GM13976 (cell line): ENCODE measurements at places on chromosomes 12 and 14.

DNA sequence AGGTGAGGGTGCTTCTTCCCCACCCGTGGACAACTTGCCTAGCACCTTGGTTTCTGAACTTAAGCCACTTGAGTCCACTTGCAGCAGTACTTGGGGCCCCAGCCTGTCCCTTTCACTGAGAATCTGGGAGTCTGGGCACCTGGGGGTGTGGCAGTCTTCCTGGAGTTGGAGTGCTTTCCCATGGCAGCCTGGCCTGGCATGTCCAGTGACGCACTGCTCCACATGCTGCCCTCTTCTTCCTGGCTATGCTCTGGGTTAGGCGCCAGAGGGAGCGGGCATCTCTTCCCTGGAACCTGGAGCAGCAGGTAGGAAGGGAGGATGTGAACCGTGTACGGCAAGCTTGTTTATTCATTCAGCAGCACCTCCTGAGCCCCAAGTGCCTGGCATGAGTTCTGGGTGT lies 76.4 kb downstream of the PAPOLA start:
- DNase-seq: no peak

GRCh38 chr12:105419606-105420005 lies 89.1 kb downstream of the C12orf75 start:
- no peak for DNase-seq

GRCh38 chr12:105223352-105223845 lies 12.6 kb downstream of the APPL2 start:
- no peak for DNase-seq

DNA sequence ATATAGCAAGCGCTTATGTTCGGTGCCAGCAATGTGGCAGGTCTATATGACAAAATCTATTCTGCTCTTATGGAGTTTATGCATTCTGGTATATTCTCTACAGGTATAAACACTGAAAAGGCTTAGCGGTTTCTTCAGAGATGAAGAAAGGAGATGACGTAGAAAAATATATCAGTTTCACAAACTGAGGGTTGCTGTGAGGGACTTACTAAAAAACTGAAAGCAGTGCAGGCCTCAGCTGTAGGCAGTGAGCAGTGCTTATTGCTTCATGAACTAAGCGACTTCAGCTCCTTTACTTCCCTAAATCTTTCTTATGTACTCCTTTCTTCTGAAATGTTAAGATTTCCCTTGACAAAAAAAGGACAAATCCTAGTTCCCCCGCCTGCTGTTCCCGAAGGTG lies 4.5 kb downstream of the DDX47 start:
- peak; percentile 50 for DNase-seq

DNA sequence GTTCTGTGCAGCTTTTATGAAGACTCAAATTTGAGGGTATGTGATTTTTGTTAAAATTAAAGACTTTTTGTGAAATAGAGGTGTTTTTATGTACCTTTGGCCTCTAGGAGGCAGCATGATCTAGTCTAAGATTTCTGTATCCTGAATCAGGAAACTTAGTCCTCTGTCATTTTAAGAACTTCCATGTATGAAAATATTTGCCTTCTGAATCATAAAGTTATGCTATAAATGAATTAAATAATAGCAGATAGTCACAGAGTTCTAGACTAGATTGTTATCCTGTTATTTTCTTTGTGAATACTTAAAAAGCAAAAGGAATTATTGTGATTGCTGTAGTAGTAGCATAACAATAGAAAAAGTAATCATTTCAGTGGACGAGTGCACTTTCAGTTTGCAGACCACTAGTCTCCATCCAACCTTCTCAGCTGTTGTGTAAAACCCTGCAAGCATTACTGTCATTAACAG lies 56.3 kb downstream of the FGD4 start:
- DNase-seq: peak; percentile 47
